ENCODE measurements at places on chromosomes 1 and 21. TPM values are rescaled to one million over a fixed set of nuclear protein-coding genes. Genes with fewer than 3 reads are reported as not detected.

The PROK1 gene
- total RNA-seq = not detected

The PCBP3 gene
- total RNA-seq = 3.4 TPM

The CDC42SE1 gene
- total RNA-seq = 347 TPM

The NLRP3 gene
- total RNA-seq = 0.25 TPM

The FCRL2 gene
- total RNA-seq = not detected

The INKA2 gene
- total RNA-seq = 2.8 TPM

The ZNF644 gene
- total RNA-seq = 56.1 TPM

The ENO1 gene
- total RNA-seq = 2,472 TPM

The MROH9 gene
- not detected for total RNA-seq

The ALX3 gene
- not detected for total RNA-seq

The DNALI1 gene
- total RNA-seq = 0.18 TPM

The SLC1A7 gene
- not detected for total RNA-seq

The TEX38 gene
- total RNA-seq = not detected

The ERICH3 gene
- not detected for total RNA-seq

The C1orf141 gene
- total RNA-seq = not detected
